ENCODE measurements at places on chromosomes 11 and 22.

- DNase-seq = peak; percentile 6
Observed at GRCh38 chr11:101341578-101341977, 212.0 kb upstream of the PGR start.

DNA sequence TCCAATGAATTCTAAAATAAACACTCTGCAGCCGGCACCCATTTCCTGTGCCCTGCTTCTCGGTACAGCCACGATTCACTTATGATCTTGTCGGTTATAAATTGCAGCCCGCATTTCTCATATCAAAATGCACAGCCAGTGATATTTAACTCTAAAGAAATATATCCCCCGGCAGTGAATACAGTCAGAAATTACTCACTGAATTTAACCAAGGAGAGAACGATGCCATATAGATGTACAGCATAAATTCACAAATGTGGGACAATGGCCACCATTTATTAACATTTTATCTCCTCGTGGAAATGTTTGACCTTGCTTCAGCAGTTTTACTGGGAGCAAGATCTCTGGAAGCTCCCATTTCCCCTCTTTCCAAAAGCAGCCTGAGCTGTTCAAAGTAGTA is 1517.8 kb downstream of the BRD1 start:
- DNase-seq = no peak

DNA sequence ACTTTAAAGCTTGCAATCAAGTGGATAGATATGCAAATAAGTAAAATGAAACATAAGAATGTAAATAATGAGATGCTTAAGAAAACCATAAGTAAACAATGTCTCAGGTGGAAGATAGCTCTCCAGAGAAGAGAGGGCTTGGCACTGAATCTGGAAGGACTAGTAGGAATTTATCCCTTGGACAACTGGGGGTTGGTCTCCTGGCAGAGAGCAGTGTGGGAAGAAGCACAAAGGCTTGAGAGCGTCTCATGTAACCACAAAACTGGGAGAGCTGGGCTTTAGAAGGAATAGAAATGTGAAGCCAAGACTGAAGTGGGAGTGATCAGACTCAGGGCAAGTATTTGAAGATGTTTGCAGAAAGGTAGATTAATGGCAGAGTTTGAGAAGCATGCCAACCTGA is 31.3 kb downstream of the CARD18 start:
- no peak for DNase-seq

DNA sequence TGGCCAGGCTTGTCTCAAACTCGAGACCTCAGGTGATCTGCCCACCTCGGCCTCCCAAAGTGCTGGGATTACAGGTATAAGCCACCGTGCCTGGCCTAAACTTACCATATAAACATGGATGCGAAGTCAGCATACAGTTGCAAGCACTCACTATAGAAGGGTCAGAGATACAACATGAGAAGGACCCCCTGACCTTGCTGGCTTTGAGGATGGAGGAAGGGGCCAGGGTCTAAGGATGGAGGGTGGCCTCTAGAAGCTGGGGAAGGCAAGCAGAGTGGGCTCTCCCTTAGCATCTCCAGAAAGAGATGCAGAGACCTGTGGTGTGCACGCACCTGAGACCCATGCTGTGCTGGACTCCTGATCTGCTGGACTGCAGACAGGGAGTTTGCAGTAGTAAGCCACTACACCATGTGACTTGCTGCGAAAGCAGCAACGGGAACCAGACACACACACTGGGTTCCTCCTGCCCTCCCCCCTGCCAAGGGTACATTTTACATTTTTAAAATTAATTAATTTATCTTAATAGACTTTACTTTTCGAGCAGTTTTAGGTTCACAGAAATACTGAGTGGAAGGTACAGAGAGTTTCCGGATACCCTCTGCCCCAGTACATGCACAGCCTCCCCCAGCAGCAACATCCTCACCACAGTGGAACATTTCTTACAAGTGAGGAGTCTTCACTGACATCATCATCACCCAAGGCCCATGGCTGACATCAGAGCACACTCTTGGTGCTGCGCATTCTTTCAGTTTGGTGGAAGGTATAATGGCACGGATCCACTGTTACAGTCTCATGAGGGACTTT is 170.1 kb upstream of the B3GAT1 start:
- no peak for DNase-seq

- no peak for DNase-seq
Observed at GRCh38 chr11:18974192-18974591, 35.0 kb upstream of the MRGPRX1 start.

- DNase-seq = no peak
Observed at GRCh38 chr11:34639545-34639944, 18.7 kb downstream of the EHF start.

GRCh38 chr22:35475545-35475944 is 65.1 kb upstream of the RASD2 start:
- no peak for DNase-seq

DNA sequence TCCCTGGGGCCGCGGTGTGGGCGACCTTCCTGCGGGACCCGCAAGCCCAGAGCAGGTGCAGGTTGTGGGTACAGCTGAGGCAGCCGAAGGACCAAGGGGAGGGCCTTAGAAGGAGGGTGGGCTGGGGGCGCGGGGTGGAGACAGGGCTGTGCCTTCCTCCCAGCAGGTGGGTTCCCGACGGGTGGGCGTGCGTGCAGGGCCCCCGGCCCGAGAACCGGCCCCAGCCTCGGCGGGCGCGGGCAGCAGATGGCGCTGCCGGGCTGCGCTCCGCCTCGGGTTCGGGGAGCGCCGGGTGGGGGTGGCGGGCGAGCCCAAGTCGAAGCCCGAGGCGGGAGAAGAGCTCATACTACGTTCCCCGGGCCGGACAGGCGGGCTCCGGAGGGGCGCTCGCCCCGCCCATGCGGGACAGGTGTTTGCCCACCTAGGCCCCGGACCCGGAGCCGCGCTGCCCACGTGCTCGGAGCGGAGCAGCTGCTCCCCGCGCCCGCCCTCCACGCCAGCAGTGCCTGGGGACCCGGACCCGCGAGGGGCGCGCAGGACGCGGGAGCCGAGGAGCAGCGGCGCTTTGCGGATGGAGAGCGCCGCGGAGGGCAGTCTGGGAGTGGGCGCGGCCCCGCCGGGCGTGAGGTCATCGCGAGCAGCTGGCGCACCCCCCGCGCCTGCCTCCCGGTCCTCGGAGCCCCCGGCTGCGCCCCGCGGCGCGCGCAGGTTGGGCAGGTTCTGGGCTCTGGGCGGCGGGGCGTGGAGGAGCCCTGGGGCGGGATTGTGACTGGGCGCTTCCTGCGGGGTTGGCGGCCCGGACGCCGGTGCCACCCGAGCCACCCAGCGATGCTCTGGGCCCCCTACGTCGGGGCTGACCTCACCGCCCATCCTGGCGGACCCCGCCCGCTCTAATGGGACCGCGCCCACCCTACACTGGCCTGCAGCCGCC is 25.3 kb downstream of the DUSP8 start:
- no peak for DNase-seq

DNA sequence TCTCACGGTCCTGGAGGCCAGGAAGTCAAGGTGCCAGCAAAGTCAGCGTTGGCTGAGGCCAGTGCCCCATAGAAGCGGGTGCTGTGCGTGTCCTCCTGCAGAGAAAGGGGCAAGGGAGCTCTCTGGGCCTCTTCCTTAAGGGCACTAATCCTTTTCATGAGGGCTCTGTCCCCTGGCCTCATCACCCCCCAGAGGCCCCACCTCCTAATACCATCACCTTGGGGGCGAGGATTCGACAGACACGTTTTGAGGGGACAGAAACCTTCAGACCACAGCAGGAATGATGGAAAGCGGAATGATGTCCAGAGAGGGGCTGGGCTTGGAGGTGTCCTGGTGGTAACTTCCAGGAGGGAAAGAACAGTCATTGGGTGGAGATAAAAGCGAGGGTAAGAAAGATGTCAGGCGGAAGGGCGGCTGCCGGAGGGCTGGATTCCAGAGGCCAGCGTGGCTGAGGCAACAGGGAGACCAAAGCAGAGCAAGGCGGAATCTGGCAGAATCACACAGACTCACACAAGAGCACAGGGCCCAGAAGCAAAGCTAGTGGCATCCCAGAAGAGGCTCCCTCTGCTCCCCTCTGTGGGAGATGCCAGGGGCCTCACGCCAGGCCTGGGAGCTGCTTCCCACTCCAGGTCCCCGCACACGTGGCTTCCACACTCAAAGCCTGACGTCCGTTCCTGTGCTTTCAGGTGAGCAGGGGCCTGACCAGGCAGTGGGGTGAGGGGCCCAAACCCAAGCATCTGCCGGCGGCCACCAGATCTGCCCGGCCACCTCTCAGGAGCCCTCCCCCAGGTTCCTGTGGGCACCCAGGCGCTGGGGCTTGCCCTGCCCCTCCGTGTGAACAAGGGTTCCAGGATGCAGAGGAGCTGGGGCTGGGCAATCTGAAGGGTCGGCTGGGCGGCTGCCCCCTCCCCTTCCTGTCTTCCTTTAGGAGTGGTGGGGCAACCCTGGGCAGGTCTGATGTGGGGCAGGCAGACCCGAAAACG is 784.5 kb downstream of the BRD1 start:
- no peak for DNase-seq

DNA sequence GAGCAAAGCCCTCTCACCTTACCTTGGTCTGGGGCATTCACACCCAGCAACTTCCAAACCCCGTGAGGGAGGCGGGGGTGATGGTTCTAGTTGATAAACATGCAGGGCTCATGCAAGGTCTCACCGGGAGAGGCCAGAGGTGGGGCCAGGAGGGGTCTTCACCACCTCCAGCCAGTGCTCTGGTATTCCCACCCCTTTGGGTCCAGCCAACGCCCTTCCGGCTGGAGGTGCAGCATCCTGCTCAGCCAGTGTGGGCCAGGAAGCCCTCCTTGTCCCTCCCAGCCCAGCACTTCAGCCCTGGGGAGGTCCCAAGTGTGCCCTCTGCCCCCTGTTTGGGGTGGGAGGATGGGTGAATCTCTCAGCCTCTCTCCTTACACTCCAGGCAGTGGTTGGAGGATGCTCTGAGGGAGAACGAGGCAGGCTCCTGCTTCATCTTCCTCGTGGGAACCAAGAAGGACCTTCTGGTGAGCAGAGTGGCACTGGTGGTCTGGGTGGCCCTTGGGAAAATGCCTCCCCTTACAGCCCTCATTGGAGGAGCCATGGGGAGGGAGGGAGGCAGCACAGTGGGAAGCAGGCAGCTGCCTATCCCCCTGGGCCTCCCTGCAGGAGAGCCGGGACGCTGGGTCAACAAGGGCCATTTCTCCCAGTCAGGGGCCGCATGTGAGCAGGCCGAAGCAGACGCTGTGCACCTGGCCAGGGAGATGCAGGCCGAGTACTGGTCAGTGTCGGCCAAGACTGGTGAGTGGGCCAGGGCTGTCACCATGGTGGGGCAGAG is 13.4 kb downstream of the RAB36 start:
- DNase-seq = no peak

DNA sequence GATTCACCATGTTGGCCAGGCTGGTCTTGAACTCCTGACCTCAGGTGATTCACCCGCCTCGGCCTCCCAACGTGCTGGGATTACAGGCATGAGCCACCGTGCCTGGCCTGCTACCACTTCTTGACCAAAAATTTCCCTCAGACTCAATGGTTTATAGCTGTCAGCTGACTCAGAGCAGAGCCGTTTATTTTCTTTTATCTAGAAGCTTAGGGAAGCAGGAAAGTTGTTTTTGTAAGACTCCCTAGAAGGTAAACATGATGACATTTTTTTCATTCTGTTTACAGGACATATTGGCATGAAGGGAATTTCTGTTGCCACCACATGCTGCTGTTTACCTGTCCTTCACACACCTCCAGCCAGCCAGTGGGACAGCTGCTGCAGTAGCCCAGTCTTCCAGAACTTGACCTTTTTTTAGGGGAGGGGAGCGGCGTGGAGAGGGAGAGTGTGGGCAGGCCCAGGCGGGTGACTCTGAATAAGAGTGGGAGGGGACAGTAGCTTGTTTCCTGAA is 56.1 kb upstream of the PTPRJ start:
- DNase-seq = no peak

- DNase-seq = no peak
Observed at GRCh38 chr11:112694245-112694644, 267.0 kb upstream of the NCAM1 start.

GRCh38 chr11:66904561-66904960 is 47.7 kb downstream of the LRFN4 start:
- DNase-seq = no peak

DNA sequence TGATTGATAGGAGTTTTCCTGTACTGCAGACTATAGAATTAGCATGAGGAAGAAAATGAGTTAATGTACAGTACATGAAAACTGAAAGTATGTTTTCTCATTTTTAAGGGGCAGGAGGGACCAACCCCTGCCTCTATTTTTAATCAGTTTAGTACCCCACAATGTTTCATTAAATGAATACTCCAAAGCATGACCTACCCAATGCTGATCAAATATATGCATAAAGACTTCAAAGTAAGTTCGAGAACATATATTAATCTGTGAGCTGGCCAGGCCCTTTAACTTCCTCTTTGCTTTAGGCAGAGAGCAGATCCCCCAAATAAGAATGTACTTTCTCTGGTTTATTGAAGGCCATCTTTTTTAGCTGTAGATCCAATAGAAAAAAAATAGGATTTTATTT is 161.0 kb downstream of the FCHSD2 start:
- no peak for DNase-seq

DNA sequence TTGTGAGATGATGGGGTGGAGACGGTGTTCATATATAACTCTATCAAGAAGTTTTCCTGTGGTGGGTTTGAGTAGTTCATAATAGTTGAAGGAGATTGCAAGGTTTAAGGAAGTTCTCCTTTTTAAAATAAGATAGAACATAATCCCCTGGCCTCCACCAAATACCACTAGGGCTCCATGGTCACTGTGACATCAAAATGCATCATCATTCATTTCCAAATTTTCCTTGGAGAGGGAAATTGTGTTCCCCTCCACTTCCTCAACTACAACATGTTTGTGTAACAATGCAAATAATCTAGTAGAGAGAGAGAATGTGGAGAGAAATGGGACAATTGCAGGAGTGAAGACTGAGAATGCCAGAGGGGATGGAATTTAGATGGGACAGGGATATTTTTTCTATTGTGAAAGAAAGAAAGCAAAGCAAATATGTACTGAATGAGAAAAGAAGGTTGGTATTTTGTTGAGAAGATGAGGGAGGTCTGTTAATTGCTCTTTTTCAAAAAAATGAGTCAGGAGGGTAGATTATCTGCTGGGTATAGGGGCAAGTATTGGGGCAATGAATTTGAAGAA is 33.4 kb upstream of the ZBED5 start:
- no peak for DNase-seq

- no peak for DNase-seq
Observed at GRCh38 chr22:50695421-50696250, 23.0 kb downstream of the SHANK3 start.

DNA sequence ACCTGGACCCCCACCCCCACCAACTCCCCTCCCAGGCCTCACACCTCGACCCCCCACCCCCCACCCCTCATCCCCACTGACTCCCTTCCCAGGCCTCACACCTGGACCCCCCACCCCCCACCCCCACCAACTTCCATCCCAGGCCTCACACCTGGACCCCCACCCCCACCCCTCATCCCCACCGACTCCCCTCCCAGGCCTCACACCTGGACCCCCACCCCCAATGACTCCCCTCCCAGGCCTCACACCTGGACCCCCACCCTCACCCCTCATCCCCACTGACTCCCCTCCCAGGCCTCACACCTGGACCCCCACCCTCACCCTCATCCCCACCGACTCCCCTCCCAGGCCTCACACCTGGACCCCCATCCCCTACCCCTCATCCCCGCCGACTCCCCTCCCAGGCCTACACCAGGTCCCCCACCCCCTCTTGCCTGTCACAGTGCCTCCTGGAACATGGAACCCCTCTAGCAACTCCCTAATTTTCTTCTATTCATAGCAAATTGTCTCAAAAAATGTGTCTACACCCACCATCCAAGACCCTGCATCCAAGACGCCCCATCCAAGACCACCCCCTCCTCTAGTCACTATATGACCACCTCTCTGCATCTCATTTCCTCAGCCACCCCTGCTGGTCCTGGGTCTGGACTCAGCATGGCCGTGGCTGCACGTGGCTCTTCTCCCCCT is 36.9 kb upstream of the BRSK2 start:
- DNase-seq = no peak

- no peak for DNase-seq
Observed at GRCh38 chr11:34627197-34627596, 6.3 kb downstream of the EHF start.

GRCh38 chr11:121472312-121472711 is 19.5 kb upstream of the SORL1-AS1 start:
- no peak for DNase-seq

Measured in fibroblast of gingiva (primary cell).